Hypothalamus (tissue), 51 donors: ENCODE measurements at places on chromosomes 4 and X.

- DNase-seq, result no peak
These were observed 48.9 kb downstream of the TBC1D9 start for GRCh38 chr4:140707325-140707724.

- no peak for DNase-seq
These were observed 102.6 kb upstream of the TENT5D start for GRCh38 chrX:80317646-80318045.

DNA sequence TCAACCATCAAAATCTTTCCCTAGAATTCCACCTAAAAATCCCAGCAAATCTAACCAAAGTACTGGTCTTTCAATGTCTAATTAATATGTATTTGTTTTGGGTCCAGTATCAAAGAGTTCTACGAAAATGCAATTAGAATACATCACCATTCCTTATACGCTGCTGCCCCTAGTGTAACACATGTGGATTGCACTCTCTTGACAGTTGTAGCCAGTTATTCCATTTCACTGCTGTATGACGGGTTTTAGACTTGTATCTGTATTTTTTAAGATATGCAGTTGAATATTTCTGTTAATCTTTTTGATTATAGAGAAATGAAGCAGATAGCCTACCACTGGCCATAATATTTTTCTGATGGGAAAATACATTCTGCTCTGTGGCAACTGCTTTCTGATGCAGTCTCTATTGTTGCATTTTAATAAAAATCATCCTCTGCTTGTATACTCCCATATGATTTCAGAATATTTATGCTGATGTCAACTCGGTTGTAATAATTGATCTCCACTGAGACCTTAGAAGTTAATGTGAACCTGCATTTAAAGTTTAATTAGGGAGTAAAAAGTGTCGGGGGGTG lies 17.1 kb upstream of the PAGE2B start:
- peak; percentile 0 for DNase-seq

- no peak for DNase-seq
These were observed 79.8 kb upstream of the ADGRA3 start for GRCh38 chr4:22595684-22596083.
